Effector CD4-positive, alpha-beta T cell (primary cell): ENCODE measurements at places on chromosomes 2 and 18.

GRCh38 chr2:9288681-9289338 lies 82.2 kb downstream of the ASAP2 start:
- DNase-seq: no peak

- no peak for DNase-seq
Observed at GRCh38 chr18:23494992-23495391, 8.3 kb upstream of the RMC1 start.

DNA sequence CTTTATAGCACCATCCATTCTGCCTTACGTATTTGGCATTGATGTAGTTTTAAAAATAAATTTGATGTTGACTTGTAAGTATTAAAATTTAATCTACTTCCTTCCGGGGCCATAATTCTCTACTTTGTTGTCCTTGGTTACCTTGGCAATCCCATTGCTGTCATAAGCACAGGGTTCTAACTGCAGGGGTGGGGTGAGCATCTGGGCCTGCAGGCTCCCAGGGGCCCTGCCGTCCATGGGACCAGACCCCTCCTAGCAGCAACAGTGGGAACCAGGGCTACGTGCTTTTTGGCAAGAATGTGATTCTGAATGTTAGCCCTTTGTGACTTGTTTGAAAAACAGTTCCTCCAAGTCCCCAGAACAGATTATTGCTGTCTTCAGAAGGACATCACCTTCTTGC lies 4.9 kb downstream of the ASAP2 start:
- no peak for DNase-seq

DNA sequence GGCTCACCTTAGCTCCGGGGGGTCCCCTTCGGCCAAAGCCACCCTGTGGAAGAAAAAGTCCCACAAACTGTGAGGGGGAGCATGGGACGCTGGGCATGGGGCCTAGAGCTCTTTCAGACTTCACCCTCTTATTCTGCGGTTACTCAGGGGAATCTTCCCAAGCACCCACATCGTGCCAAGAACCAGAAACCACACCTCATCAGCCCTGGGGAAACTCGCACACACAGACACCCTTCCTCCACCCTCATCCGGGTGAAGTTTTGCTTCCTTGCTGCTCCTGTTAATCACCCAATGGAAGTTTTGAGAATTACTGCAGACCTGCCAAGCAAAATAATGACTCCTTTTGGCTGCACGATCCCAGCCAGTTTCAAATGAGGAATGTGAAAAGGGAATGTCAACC lies 59.1 kb downstream of the COL6A3 start:
- DNase-seq: no peak

DNA sequence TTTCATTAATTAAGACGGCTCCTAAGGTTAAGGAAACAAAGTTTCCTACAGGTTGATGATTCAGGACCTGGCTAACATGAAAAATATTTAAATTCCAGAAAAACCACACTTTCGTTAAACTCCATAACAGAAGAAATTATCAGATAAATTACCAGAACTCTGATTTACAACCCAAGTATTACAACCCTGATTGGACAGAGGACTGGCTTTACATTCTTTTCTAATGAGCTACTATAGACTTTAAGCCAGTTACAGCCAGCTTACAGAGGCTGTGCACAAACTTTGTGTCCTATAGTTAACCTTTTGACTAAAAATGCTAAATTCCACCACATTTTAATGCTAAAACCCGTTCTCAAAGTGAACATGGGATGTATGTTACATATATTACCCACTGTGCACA lies 458.6 kb downstream of the KCNJ3 start:
- no peak for DNase-seq

DNA sequence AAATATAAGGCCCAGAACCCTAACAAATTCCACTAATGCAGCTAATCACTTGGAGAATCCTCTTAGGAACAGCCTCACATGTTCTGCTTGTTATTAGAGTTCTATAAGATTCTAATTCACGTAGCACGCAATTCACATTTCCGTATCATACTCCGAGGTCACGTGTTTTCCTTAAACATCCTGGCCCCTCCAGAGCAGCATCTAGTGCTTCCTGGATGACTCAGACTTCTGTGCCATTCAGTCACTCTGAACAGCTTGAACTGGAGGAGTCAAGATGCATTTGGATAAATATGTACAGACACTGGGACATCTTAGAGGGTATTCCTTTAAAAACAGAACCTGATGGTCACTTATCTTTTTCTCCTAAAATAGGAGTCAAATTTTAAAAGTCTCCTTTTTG lies 156.5 kb downstream of the MYO5B start:
- no peak for DNase-seq

- no peak for DNase-seq
Observed at GRCh38 chr2:63837036-63837594, 4.6 kb upstream of the UGP2 start.

DNA sequence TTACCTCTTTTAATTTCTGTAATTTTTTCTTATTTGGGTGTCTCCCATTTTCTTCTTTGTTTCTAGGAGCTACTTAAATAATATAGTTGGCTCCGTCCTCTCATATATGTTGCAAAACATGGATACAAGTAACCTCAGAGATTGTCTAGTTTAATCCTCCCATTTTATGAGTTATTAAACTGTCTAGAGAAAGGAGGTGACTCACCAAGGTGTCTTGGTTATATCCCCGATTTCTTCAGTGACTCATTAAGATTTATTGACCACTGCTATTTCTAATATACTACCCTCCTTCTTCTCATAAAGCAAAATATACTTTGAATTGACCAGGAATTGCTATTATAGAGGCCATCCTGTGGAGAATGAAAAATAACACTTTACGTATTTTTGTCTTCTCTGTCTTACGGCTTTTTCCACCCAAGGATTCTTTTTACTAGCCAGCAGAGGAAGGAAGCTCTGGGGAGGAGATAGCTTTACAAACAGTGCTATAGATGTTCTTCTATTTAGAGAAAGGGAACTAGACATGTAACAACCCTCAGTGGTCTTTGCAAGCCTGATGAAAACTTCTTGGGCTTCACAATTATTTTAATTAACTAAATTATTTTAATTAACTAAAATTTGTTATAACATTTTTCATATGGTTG lies 300.4 kb upstream of the TNP1 start:
- no peak for DNase-seq

GRCh38 chr2:60095202-60095815 lies 458.1 kb downstream of the BCL11A start:
- DNase-seq: no peak

- DNase-seq: no peak
Observed at GRCh38 chr2:236161082-236161462, 7.1 kb downstream of the GBX2 start.
